ENCODE measurements at places on chromosomes 6 and 20.

GRCh38 chr6:7697820-7698623 is 27.9 kb upstream of the BMP6 start:
- no peak for DNase-seq

DNA sequence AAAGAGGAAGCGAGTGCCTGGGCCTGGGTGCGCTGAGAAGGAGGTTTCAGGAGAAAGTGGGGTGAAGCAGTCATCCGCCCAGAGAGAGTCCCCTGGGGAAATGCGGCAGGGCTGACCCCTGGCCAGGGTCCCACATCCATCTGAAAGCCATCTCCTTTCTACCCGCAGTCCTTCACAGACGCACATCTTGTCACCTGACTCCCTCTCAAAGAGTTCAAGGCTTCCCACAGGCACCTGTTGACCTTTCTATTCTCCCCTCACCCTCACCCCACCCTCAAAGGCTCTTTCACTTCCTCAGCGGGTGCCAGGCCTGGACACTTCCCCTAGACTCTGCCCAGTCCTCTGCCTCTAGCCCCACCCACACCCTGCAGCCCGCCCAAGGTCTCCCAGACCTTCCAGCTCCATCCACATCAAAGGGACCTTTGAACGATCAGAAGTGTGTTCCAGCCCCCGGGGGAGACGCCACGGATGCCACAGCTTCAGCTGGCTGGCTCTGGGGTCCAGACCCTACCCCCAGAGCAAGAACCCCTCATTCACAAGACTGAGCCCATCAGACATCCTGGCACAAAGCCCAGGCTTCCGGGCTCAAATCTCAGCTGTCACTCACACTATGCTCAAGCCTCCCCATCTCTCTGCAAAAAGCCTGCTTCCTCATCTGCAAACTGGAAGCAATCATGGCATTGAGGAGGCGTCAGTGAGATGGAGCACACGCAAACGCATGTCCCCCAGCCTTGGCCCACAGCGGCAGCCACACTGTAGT is 2.1 kb downstream of the CTSZ start:
- no peak for DNase-seq

DNA sequence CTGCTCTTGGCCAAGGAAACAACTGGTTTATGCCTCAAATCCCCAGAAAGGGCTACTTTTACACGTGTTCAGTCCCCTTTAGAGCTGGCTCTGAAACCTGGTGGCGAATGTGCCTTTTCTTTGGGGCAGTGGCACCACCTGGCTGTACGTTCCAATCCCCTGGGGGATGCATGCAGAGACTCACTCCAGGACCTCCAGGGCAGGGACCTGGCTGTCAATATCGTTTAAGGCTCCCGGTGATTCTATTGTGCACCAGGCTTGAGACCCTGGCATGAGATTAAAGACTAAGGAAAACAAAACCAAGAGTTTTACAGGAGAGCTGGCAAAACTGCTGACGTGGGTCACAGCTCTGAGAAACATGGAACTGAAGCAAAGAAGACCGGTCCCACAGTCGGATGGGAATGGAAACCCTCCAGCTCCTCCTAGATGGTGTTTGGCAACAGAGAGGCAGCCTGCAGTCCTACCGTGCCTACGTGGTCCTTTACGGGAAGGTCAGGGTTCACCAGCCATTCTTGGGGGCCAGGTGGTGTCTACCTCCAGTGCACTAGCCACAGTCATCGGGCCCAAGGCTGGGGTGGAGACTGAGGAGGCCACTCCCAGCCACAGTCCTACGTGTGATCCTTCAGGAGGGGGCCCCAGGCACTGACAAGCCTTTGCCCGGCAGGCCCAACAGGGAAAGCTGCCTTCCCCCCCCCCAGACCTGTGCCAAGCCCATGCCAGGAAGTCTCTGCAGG is 203.3 kb upstream of the CST7 start:
- DNase-seq, result no peak

DNA sequence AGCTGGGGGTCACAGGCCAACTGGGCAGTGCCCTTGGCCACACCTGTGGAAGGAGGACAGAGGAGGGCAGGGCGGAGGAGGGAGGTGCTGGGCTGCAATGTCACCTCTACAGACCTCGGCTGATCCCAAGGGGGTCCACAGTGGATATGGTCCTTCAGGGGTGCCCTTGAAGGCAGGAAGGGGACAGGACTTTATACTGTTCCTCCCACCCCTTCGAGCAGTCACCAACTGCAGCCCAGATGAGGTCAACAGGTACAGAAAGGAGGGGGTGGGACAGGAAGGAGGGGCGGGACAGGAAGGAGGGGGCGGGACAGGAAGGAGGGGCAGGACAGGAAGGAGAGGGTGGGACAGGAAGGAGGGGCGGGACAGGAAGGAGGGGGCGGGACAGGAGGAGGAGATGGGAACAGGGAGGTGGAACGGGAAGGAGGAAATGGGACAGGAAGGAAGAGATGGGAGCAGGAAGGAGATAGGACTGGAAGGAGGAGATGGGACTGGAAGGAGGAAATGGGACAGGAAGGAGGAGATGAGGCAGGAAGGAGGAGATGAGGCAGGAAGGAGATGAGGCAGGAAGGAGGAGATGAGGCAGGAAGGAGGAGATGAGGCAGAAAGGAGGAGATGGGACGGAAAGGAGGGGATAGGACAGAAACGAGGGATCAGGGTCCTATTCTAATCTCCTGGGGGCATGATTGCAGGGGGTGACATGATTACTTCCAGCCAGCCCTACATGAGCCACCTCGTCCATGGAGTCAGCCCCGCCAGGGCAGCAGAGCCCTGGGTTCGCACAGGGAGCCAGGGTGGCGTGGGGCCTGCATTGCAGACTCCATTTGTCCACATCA is 19.4 kb upstream of the MRGBP start:
- peak; percentile 52 for DNase-seq

DNA sequence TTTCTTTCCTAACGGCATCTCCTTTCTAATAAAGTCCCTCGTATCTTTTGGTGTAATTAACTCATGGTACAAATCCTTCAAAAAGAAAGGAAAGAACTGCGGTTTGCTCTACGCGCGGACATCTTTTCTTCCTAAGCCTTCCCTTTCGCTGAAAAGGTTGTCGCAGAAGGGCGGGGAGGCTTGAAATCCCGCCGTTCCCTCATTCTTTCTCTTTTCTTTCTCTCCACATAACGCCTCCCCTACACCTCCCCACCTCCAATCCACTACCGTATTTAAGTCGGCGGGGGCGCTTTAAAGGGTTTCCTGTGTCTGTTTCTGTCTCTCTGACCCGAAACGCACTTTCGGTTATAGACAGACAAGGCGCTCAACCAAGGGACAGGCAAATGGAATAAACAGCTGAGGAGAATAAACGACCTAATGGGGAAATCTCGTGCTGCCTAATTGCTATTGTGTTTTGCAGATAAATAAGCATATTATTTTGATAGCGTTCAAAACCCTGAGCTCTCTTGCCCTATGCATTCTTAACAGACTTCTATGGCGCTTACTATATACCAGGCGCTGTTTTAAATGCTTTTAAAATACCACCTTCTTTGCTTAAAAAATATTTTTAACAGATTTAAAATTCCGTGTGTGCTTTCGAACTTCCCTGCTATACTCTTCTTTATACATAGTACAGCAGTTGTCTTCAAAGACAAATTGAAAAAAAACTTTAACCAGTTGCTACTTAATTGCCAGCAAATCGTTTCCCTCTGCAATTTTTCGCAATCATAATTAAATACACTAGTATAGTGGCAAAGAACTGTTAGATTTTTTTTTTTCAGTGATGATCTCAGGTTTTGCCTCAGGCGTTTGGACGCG is 2.5 kb upstream of the HEY2 start:
- DNase-seq, result peak; percentile 67

GRCh38 chr6:43926634-43927531 is 156.9 kb downstream of the VEGFA start:
- no peak for DNase-seq

GRCh38 chr20:602111-602970 is 7.8 kb downstream of the TCF15 start:
- no peak for DNase-seq

GRCh38 chr6:98847779-98848538 is 13.6 kb downstream of the POU3F2 start:
- no peak for DNase-seq

DNA sequence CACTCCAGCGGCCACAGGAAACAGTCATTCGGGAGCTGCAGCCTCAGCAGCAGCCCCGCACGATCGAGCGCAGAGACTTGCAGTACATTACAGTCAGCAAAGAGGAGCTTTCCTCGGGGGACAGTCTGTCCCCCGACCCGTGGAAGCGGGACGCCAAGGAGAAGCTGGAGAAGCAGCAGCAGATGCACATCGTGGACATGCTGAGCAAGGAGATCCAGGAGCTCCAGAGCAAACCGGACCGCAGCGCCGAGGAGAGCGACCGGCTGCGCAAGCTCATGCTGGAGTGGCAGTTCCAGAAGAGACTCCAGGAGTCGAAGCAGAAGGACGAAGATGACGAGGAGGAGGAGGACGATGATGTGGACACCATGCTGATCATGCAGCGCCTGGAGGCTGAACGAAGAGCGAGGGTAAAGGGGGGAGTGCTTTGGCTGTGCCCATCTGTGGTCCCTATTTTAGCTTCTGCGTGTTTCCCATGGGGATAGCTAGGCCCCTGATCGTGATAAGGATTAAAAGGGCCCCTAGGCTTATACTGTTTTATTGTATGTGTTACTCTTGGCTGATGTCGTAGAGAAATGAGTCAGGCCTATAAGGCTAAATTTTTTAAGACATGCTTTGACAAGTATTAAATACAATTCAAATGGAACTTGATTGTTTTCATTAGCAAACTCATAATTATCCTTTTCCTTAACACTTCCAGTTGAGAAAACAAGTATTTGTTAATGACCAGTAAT is 45.5 kb upstream of the KIF25 start:
- DNase-seq, result no peak

DNA sequence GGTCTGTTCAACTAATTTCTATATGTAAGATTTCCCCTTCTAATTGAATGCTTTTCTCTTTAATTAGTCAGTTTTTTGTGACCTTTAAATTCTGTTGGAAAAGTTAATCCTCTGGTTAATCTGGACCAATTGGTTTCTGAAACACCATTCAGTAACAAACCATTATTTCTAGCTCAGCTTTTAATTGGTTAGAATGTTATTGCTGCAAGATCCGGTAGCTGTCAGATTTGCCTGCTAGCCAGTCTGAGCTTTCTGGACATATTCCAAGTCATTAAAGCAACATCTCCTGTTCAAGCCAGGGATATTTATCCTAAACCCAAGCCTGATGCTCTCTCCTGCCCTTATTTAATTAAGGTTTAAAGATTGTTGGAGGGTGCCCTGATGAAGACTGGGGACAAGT is 55.1 kb upstream of the FBXL4 start:
- DNase-seq, result no peak

Measured in activated T-cell treated with anti-CD3 and anti-CD28 coated beads for 4 hours (primary cell).